ENCODE measurements at places on chromosomes 12 and 14.

DNA sequence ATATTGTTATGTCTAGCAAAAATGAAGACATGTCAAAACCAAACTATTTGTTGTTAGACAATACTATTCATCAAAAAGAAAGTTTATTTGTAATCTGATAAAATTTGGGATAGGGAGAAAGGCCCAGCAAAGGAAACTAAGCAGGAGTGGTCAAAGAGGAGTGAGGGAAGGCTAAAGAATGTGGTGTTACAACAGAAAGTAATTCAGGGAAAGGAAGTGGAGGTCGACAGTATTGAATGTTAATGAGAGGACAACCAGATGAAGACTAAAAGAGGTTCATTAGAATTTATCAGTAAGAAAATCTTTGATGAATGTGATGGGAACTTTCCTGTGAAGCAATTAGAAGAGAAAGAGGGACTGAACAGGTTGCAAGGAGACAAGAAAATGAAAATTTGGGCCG lies 33.9 kb downstream of the PLCZ1 start:
- no peak for DNase-seq

DNA sequence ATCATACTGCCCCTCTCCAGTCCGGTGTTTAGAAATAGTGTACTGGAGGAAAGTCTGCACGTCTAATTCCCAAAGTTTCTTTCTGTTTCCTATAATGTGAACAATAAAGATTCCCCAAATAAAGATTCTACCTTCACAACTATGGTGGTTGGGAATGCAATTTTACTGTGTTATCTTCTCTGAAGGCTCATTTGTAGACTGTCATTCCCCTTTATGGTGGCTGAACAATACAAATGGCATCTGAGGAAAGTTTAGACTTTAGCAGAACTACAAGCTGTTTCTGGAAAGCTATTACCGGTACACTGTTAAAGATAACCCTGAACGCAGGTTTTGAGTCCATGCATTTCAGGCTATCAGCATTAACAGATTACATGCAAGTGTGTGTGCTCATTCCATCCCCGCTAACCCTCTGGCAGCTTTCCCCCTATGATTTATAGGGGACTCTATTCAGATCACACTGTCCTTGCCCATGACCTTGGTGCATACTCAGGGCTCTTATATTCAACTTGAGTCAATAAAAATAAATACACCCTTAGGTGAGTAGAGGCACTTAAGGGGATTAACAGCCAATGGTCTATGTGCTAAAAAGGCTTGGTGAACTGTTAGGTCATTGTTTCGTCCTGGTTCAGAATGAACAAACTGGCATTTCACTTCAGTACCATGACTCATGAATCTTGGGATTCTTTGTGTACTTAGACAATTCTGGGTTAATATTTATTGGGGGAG lies 60.7 kb upstream of the PYGL start:
- DNase-seq, result no peak

DNA sequence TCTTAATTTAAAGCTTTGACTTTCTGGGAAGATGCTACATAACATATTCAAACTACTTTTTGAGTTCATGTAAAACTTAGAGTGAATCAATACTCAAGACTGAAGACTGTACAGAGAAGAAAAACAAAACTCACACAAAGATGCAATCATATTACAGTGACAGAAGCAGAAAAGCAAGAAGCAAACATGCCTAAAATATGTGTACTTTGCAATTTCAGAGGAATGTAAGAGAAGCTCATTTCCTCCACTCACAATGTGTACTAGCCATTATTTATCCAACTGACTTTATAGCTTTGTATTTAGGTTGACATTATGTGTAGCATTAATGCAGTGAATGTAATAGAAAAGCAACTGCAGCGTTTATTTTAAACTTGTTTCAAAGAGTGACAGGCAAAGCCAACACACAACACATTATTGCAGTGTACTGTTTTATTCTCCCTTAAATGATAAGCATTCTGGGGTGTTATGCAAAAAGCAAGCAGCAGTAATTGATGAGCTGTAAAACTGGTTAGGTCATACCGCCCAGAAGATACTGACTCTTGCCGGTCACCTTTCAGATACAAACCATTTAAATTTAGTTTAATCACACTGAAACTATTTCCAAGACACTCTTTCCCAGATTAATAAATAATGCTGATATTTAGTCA lies 88.2 kb upstream of the PAWR start:
- no peak for DNase-seq

DNA sequence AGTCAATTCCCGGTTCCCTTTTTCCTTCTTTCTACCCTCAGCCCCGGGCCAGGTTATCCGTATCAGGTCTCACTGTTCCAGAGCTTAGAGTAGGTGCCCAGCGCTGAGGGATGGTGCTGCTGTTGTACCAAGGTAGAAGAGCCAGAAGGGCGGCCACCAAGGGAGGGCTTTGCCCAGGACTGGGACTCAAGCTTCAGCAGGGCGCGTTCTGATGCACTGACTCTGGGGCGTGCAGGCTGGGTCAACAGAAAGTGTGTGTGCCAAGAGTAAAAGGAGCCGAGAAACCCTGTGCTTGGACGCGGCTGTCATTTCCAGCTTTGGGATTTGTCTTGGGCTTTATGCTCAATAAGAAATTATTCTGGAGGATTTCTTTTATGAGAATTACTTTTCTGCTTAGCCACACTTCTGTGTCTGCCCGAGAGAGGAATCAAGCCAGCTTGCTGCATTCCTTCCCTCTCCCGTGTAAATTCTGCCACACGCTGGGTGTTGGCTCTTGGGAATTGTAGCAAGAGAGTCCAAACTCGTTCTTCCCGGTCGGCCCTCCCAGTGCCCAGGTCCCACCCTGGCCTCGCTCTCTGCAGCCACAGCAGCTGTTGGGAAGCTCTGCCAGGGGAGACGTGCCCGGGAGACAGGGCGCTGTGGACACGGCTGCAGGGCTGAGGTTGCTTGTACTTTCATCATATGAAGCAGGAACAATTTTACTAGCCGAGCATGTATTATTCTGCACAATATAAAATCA lies 98.0 kb downstream of the FBXL14 start:
- no peak for DNase-seq

DNA sequence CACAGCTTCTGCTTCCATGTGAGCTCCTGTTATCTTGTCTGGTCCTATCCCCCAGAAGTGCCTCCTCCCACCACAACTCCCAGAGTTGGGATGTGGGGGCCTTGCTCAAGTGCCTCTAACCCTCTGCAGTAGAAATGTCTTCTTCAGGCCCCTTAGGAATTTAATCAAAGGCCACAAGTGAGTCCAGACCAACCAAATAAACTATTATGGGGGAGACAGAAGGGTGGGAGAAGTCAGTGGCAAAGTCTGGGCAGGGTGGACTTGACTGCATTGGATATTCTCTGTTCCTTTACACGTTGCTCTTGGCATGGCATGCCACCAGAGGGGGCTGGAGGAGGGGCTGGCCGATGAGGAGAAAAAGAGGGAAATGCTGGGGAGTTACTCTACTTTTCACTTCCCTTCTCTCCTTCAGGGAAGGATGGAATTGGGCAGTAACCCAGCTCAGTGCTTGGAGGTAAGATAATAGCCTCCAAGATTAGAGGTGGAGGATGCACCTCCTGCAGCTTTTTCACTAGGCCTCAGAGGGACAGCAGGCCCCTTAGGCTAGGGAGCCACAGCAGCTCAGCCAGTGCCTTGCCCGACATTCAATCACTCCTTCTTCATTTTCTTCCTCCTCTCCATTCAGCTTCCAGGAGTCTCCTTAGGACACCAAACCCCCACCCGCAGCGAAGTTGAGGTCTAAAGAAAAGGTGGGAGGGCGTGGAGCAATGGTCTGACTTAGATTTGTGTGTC lies 1.2 kb upstream of the AP1G2 start:
- DNase-seq, result no peak

- no peak for DNase-seq
These were observed 65.9 kb downstream of the PTPRQ start for GRCh38 chr12:80509781-80510556.

DNA sequence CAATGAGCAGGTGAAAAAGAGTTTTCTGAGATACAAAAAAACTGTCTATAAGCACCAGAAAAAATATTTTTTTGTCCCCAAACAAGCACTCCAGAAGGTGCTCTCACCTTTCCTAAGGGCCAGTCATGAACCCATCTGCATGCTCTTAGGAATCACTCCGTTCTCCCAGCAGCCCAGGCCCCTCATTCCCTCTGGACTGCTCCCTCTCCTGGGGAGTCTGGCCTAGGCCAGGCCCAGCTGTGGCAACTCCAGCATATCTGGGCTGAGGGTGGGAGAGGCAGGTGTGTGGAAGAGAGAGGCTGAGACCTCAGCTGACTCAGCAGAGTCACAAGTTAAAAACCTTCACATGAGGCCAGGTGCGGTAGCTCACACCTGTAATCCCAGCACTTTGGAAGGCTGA lies 54.6 kb downstream of the TRAFD1 start:
- DNase-seq, result no peak

GRCh38 chr14:73743431-73743931 lies 29.3 kb upstream of the PNMA1 start:
- DNase-seq, result no peak
